ENCODE measurements at places on chromosomes 16 and 17.
A peak's percentile ranks its signal among the peaks of the same experiment; 100 is the strongest.

GRCh38 chr16:386641-387156 lies 4.9 kb upstream of the PGAP6 start:
- DNase-seq: no peak

DNA sequence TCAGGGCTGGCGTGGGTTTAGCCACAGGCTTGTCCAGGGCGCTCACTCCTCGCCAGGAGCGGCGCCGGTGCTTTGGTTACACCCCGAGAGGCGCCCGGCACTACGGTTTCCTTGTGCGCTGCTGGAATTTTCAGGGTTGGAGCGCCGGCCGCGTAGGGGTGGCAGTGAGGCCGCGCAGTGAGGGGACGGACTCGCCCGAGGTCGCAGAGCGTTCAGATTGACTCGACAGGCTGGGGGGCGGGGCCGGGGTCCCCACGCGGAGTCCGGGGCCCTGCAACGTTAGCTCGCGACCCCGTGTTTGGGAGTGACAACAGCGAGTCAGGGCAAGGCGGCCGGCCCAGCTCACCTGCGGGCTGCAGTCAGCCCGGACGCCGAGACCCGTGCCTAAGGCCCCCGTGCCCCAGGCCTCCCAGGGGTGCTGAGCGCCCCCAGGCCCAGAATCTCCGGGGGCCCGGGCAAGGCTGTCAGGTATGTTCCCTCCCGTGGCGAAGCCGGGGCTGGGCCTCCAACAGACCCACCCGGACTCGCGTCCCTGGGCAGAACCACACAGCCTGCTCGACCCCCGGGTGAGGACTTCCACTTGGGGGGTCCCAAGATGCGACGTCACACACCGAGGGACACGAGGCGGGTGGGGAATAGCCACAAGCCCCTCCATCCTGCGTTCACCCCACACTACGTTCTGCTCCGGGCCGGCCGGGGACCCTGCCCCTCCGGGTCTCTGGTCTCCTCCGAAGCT lies 1.3 kb upstream of the ACTG1 start:
- peak; percentile 68 for DNase-seq

DNA sequence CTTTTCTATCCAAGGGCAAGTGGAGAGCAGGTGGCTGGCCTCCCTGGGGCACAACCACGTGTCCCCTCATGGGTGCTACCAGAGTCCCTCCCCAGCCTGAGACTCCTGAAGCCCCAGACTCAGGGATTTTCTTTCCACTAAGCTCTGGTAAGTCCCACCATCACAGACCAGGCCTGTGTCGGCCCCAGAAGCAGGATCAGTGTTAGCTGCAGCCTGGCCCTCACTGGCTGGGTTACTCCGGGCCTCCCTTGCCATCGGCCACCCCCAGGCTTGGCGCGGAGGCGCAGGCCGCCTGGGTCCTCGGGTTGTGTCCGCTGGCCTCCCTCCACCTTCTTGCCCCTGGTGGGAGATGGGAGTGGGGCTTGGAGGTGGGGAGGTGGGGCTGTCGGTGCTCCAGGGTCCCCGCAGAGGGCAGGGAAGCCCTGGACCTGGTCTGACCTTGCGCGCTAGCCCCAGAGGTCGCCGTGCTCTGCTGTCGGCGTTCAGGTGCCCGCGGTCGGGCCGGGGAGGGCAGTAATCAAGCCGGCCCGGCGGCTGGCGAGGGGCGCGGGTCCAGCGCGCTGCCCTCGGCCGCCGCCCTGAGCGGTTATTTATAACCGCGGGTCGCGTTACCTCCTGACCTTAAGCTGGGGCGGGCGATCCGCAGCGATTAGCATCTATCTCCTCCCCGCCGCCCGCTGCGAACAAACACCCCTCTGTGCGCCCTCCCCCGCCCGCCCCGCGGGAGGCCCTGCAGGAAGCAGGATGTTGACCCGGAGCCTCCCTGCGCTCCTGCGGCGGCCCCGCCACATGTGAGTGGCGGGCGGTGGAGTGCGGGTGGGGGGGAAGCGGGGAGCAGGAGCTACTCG lies 78.1 kb upstream of the TOB1 start:
- peak; percentile 69 for DNase-seq

GRCh38 chr17:16980813-16981731 lies 9.2 kb upstream of the TNFRSF13B start:
- no peak for DNase-seq

DNA sequence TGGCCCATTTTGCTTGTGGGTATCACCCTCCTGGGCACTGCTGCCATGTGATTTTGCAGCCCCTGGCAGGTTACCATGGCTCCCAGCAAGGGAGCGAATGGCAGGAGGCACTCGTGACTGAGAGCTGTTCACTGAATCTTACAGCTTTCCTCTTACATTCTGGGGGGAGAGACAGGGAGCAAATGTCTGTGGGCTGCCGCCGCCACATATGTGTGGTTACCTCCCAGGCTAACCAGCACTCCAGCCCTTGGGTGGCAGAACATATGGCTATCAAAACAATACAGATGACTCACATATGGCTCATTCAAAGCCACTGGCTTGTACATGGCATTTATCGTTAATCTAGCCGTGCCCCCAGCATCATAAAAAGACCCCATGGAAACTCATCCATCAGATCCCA lies 19.8 kb downstream of the GTF3C1 start:
- no peak for DNase-seq

DNA sequence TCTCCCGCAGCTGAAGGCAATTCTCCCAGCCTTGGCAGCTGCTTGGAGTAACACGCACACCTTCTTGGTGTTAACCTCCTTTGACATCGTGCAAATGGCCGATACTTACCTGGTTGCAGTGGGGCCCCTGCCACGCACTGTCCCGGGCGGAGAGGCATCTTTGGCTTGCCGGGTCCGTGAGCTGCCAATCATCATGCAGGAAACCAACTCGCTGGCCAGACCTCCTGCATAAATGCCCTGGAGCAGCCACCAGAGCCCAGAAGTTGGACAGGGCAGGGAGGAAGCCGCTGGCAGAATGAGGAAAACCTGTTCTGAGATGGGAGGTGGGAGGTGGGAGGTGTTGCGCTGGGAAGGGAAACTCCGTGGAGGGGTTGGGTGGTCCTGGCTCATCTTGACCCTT lies 41.7 kb upstream of the CREBBP start:
- no peak for DNase-seq

DNA sequence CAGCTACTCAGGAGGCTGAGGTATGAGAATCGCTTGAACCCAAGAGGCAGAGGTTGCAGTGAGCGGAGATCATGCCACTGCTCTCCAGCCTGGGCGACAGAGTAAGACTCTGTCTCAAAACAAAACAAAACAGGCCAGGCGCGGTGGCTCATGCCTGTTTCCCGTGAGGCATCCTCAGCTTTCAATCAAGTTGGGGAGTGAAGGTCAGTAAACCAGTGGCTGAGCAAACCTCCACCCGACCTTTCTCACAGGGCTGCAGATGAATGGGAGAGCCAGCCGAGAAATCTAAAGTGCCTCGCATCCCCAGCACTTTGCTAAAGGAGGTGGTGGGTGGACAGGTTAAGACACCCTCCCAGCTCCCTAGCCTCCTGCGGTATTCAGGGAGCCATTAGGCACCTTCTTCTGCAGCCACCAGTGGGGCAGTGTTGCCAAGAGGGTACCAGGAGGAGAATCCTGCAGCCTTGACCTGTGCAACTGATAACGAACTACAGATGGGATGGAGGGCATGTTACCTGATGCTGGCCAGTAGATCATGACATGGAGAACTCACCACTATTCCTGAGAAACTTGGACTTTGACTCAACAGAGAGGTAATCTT lies 59.0 kb downstream of the KPNA2 start:
- no peak for DNase-seq

GRCh38 chr17:80918731-80919130 lies 72.9 kb upstream of the CHMP6 start:
- DNase-seq: no peak

GRCh38 chr16:46900455-46901235 lies 16.5 kb downstream of the GPT2 start:
- no peak for DNase-seq

GRCh38 chr17:32553168-32553567 lies 66.4 kb downstream of the CDK5R1 start:
- no peak for DNase-seq
